ENCODE measurements at places on chromosomes 1 and 21.

DNA sequence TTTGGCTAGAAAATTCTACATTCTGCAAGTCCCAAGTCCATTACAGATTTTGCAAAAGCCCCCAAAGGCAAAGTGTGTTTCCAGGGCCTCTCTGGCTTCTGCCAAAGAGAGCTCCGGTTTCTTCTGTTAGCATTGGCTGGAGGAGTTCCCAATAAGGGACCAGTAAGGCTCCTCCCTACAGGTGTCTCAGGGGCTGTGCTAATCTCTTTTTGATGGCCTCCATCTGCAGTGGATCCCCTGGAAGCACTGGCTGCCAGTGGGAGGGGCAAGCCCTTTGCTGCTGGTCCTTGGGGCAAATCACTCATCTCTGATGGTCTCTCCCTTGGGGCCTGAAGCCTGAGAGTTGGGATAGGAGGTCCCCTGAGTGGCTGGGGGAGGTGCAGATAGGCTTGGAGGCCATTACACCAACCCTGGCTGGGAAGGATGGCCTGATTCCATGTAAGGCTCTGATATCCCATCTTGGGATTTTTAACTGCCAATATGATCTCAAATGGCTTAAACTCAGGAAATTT lies 89.1 kb upstream of the USP24 start:
- DNase-seq, result no peak

DNA sequence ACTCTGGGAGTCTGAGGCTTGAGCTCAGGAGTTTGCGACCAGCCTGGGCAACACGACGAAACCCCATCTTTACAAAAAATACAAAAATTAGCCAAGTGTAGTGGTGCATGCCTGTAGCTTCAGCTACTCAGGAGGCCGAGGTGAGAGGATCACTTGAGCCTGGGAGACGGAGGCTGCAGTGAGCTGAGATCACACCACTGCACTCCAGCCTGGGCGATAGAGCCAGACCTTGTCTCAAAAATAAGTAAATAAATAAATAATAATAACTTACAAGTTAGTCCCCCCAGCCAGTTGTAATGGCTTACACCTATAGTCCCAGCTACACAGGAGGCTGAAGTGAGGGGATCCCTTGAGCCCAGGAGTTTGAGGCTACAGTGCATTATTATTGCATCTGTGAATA lies 21.7 kb upstream of the BTG2 start:
- no peak for DNase-seq

DNA sequence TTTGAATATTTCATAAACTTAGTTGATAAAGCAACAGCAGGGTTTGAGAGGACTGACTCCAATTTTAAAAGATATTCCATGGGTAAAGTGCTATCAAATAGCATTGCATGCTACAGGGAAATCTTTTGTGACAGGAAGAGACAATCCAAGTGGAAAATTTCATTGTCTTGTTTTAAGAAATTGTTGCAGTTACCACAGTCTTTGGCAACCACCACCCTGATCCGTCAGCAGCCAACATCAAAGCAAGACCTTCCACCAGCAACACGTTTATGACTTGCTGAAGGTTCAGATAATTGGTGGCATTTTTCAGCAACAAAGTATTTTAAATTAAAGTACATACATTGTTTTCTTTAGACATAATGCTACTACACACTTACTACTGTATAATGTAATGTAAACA lies 47.8 kb downstream of the ADGRL4 start:
- no peak for DNase-seq

DNA sequence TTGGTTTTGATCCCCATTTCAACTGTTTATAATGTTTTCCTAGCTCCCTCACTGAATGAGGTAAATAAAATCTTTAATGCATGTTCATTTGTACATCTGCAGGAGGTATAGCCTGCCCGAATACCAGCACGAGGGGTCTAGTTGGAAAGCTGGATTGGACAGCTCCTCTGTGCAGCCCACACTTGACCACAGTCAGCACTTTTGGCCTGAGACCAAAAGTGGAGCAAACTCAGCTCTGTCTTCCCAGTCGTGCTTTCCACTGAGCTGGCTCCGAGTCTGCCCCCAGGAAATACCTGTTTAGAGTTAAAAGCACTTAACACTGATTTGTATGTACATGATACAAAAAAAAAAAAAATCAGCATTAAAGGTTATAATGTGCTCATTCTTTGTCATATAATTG lies 224.4 kb downstream of the DSCAM start:
- no peak for DNase-seq

DNA sequence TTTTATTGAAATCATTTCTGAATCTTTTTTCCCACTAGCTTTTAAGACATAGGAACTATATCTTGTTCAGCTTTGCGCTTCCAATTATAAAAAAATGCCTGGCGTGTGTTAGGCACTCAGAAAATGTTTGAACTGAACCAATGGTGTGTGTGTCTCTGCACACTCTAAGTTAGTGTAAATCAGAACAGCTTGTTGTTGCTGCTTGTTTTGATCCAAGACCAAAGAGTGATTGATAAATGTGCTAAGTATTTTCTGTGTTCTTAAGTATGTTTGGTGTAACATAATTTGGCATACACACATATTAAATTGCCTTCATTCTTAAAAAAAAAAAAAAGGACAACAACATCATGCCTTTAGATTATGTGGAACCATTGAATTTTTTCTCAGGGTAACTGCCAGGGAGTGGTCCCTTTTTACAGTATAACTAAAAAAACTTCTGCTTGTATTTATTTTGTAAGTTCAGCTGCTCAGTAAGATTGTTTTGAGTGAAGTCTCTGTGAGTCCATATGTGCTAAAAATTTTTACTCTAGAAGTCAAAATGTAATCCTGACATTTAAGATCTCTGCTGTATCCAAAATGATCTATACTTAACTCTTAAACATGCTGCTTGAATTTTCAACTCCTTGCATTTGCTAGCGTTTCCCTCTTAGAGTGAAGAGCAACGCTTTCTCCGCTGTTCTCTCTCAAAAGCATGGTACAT lies 8.7 kb downstream of the CD55 start:
- no peak for DNase-seq

DNA sequence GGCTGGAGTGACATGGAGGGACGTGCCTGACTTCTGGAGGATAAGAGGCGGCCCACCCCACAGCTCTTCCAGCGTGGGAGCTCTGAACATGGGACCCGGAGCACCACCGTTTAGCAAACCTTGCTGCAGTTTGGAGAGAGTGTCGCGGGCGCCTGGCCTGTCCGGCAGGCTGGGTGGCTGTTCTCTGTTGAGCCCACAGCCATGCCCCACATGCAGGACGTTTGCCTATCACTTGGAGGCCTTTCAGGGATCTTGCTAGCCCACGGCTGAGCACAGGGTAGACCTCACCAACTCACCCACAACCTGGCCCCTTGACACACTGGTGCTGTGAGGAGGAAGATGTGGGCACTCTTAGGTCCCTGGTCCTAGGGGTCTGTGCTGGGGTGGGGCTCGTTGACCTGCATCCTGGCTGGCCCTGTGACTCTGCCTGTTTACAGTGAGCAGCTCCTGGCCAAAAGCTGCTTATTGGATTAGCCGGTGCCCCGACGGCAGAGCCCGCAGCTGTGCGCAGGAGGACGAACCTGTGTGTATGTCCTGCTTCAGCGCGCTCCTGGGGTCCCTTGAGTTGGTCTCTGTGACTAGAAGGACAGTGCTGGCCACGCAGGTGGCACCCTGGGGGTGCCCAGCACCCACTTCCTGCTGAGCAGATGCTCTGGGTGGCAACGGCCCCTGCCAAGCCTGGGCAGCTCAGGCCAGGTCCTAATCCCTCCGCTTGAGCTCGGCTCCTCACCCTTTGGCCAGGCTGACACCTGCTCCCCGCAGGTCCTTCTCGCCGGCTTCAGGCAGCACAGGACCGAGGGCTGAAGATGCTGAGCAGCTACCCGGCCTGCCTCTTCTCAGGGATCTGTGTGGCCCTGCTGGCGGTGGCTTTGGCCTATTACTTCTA lies 72.4 kb upstream of the TRAPPC10 start:
- DNase-seq, result no peak

- no peak for DNase-seq
These were observed 710.0 kb upstream of the PTBP2 start for GRCh38 chr1:96011606-96012005.

DNA sequence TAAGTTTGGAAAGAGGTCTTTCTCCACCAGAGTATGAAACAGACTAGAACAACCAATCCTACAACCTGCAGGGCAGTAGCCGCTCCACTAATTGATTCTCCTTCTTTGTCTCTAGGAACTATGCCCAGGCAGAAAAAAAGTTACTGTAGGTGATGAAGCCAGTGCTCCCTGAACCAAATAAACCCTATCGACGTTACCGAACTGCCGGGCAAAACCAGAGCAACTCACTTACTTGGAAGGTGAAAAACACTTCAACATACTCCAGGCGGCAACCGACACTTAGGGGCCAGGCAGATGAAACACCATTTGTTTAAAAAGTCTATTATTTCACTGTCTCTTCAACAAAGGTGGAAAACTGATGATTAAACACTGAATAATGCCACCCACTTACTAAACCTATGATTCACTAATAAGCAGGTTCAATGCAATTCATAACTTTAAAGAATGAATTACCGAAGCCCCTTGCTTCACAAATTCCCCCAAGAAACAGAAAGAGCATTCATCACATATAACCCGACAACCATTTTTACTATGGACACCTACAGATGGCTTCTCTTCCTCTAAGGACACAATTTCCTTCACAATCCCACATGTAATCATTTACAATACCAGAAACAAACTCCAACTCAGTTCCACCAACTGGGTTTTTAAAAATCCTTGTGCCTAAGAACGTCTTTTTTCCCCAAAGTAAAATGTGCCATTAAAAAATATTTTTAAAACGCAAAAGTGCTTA lies 1.6 kb downstream of the NRIP1 start:
- DNase-seq, result peak; percentile 15

GRCh38 chr1:172380441-172381244 lies 39.8 kb upstream of the C1orf105 start:
- no peak for DNase-seq

DNA sequence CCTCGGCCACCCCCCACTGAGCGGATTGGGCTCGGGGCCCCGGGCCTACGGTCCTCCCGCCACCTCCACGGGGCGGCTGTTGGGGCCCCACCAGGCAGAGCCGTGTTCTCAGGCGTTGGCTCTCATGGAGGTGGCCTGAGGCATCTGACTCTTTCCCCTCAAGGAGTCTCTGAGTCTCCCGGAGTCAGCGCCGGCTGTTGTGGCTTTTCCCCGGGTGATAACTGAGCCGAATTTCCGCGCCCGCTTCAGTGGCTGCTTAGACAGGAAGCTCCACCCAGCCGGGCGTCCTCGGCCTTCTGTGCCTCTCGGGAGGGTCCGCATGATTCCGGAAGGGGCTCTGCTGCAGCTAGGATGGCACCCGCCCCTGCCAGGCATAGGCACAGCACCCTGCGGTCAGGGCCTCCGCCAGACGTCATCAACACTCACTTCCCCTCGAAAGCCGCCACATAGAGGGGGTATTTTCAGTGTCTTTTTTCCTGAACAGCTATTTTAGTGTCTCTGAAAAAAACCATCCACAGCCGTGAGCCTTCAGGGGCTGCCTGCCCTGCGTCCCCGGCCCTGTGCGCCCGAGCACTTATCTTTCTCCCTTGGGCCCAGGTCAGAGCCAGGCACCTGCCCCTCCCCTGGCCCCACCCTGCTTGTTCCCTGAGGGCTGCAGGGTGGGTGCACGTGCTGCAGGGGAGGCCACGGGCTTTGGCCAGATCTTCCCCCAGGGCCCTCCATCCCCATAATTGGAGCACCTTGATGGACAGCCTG lies 72.9 kb downstream of the SKI start:
- DNase-seq, result peak; percentile 91

DNA sequence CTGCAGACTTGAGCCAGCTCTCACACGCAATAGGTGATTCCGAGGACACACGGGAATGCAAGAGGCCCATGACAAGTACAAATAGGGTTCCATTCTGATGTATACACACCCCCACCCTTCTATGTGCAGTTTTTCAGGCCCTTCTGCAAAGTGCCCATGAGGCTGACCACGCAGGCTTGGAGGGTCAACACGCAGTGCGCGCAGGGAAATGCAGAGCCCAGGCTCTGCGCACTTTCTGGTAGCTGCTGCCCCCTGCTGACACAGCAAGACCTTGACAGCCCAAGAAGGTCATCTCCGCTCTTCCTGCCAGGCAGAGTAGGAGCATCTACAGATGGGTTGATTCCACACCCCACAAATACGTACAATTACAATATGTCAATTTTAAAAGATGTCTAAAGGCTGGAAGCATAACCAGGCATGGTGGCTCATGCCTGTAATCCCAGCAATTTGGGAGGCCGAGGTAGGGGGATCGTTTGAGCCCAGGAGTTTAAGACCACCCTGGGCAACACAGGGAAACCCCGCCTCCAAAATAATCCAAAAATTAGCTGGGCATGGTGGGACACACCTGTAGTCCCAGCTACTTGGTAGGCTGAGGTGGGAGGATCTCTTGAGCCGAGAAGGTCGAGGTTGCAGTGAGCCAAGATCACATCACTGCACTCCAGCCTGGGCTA lies 18.5 kb downstream of the SH3BP5L start:
- DNase-seq, result peak; percentile 66

DNA sequence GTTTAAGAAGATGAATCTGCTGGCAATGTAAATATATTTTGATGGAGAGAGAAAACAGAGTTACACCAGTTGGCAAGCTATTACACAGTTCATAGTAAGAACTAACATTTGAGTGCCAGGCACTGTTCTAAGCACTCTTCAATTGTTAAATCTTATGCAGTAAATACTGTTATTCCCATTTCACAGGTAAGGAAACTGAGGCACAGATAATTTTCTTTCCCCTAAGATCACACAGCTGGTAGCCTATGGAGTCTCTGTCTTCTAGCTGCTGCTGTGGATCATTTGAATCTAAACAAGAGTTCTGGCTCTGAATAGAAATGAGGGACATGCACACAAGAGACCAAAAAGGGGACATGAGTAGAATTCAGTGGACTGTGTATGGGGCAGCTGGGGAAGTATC lies 8.0 kb downstream of the ANGPTL1 start:
- DNase-seq, result no peak

DNA sequence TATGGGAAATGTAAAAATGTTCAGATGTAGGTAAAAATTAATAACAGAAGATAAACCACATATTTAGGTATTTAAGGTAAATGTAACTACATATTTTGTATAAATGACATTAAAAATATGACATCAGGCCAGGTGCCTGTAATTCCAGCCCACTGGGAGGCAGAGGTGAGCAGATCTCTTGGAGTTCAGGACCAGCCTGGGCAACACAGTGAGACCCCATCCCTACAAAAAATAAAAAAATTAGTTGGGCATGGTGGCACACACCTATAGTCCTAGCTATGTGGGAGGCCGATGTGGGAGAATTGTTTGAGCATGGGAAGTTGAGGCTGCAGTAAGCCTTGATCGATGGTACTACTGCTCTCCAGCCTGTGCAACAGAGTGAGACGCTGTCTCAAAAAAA lies 216.5 kb downstream of the SPATA17 start:
- no peak for DNase-seq

- no peak for DNase-seq
These were observed 3.0 kb downstream of the TNFRSF4 start for GRCh38 chr1:1210726-1211540.

Data from activated T-cell treated with anti-CD3 and anti-CD28 coated beads, Interleukin-2, amount 50 U/mL, for 72 hours (primary cell).